Psoas muscle (tissue), 8 donors: ENCODE measurements at places on chromosomes 3 and 15. TPM values are rescaled to one million over a fixed set of nuclear protein-coding genes. Genes with fewer than 3 reads are reported as not detected.

Gene TJP1
- 47.4 TPM for total RNA-seq

Gene GOLGA6B
- not detected for total RNA-seq

Gene ELL3
- 2.4 TPM for total RNA-seq

Gene CLDN18
- total RNA-seq: not detected

Gene XIRP1
- 601 TPM for total RNA-seq

Gene SAMD7
- not detected for total RNA-seq

Gene ZNF501
- 1.7 TPM for total RNA-seq

Gene MST1
- total RNA-seq: 6.1 TPM

Gene IL16
- 2.7 TPM for total RNA-seq

Gene NR2E3
- total RNA-seq: not detected

Gene SHF
- 1.4 TPM for total RNA-seq

Gene C3orf70
- total RNA-seq: 0.42 TPM

Gene EXOSC7
- 51.6 TPM for total RNA-seq

Gene POLG
- 49.5 TPM for total RNA-seq

Gene RTP3
- total RNA-seq: not detected

Gene GPR176
- total RNA-seq: 0.36 TPM

Gene SCAANT1
- not detected for total RNA-seq

Gene PLS1
- total RNA-seq: 0.24 TPM

Gene ISL2
- not detected for total RNA-seq

Gene TRMT10C
- 34.6 TPM for total RNA-seq

Gene TPRG1
- 10.4 TPM for total RNA-seq

Gene CYB561D2
- total RNA-seq: 7.4 TPM

Gene DUOXA2
- not detected for total RNA-seq

Gene AADACL2
- total RNA-seq: not detected

Gene CRELD1
- 47.5 TPM for total RNA-seq

Gene MORC1
- total RNA-seq: not detected

Gene LDHAL6B
- not detected for total RNA-seq

Gene STRIT1
- total RNA-seq: 1,417 TPM

Gene ITIH1
- not detected for total RNA-seq

Gene TP63
- 10.3 TPM for total RNA-seq

Gene FOXL2
- total RNA-seq: not detected

Gene PLXNA1
- total RNA-seq: 20.1 TPM

Gene LTF
- total RNA-seq: 3.8 TPM

Gene CCDC9B
- total RNA-seq: 87.0 TPM

Gene UNC45A
- 11.0 TPM for total RNA-seq

Gene ST3GAL6
- total RNA-seq: 8.7 TPM

Gene RLBP1
- total RNA-seq: not detected

Gene TRH
- total RNA-seq: not detected

Gene CLDN16
- total RNA-seq: not detected

Gene GP9
- not detected for total RNA-seq

Gene GOLGA8Q
- total RNA-seq: not detected

Gene IQCH
- 0.37 TPM for total RNA-seq

Gene DLL4
- total RNA-seq: 13.1 TPM

Gene DPH3
- total RNA-seq: 51.4 TPM

Gene LSAMP
- not detected for total RNA-seq

Gene TMEM207
- not detected for total RNA-seq
